ENCODE measurements at places on chromosomes 3 and 15. TPM values are rescaled to one million over a fixed set of nuclear protein-coding genes. Genes with fewer than 3 reads are reported as not detected.

DNA sequence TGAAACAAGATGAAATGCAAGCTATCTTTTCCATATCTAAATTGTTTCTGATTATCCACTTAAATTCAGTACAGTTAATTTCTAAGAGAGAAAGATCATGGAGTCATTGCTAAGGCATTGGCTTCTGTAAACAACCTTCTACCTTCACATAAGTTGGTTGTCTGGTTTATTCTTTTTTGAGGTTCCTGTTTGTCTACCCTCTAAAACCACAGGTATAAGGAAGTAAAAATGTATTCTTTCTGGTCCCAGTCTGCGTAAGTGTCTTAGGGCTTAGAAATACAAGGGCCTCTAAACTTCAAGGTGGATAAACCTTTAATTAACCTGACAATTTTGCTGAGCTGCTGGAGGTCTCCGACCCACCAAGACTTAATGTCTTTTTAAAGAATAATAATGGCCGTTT lies 3.6 kb upstream of the ATOSA start:
- H3K4me1 ChIP-seq: no peaks in the 10 kb centered on the region
- H3K36me3 ChIP-seq: no peaks in the 10 kb centered on the region
- DNase-seq: no peak
- H3K27ac ChIP-seq: no peak overlapping the region
- H3K4me3 ChIP-seq: no peak overlapping the region

DNA sequence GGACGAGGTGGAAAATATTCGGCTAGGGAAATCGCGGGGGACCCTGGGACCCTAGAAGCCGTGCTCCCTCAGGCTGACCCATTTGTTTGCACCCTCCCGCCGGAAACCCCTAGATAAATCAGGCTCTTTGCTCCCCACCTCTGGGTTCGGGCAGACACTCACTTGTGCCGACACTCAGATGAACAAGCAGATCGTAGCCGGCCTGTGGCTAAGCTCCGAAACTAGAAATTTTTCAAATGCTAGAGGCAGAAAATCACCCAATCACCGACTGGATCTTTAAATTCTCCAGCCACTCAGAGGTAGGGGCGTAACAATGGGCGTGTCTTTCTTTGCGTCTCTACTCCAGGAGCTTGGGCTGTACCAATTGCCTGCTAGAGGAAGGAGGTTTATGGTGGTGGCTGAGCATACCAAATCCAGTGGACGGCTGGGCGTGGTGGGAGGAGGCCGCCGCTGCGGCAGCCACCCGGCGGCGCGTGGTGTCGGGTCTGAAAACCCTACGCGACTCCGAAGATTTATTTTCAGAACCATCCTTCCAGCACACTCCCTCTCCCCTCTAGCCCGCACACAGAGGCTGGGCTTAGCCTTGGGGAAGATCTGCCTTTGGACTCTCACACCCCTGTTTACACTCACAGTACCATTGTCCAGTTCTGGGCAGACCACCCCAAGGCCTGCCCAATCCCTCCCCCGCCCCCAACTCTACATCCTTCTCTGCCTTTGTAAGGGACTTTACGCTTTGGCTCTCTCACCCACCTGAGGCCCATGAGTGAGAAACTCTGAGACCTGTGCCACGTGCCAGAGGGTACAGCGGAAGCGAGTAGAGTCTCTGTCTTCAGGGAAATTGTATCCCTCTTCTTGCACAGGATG lies at the start of gene PIF1:
Gene PIF1, minus strand, starts transcription at position 217 of the 864 bp plus-strand sequence. CDS start 1,312 bp downstream, outside the sequence.
- peak within 1 kb of the TSS; percentile 93 for H3K27ac ChIP-seq
- no peaks in the 10 kb centered on the region for H3K27me3 ChIP-seq
- H3K4me3 ChIP-seq: peak within 1 kb of the TSS; percentile 70
- DNase-seq: peak; percentile 98

GRCh38 chr15:96324192-96324895 lies 6.2 kb upstream of the NR2F2 start:
- no peaks in the 10 kb centered on the region for H3K36me3 ChIP-seq
- no peaks in the 10 kb centered on the region for H3K27me3 ChIP-seq
- H3K4me1 ChIP-seq: peaks cover 43% of the 10 kb centered on the region
- DNase-seq: no peak
- no peak overlapping the region for H3K4me3 ChIP-seq
- no peak overlapping the region for H3K27ac ChIP-seq

DNA sequence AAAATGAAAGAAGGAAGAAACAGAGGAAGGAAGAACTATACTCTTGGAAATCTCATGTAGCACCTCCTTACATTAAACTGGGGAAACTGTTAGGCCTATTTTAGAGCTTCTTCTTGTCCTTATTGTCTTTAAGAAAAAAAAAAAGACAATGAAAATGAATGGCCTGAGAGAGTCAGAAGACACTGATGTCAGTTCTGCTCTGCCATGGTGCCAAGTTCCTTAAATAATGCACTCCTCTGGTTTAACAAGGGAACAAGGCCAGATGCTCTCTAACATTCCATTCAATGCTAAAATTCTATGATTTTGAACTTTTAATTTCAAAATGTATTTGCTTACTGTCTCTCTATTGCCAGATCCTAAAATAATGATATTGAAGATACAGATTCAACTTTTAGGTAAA lies 4.4 kb upstream of the MBNL1 start:
- no peak overlapping the region for H3K27ac ChIP-seq
- DNase-seq: no peak
- H3K4me1 ChIP-seq: peaks cover 38% of the 10 kb centered on the region
- no peak overlapping the region for H3K4me3 ChIP-seq

GRCh38 chr3:54917174-54917573 lies 10.7 kb downstream of the LRTM1 start:
- no peaks in the 10 kb centered on the region for H3K4me1 ChIP-seq
- no peaks in the 10 kb centered on the region for H3K36me3 ChIP-seq
- H3K27me3 ChIP-seq: no peaks in the 10 kb centered on the region
- no peak overlapping the region for H3K4me3 ChIP-seq
- H3K27ac ChIP-seq: no peak overlapping the region

DNA sequence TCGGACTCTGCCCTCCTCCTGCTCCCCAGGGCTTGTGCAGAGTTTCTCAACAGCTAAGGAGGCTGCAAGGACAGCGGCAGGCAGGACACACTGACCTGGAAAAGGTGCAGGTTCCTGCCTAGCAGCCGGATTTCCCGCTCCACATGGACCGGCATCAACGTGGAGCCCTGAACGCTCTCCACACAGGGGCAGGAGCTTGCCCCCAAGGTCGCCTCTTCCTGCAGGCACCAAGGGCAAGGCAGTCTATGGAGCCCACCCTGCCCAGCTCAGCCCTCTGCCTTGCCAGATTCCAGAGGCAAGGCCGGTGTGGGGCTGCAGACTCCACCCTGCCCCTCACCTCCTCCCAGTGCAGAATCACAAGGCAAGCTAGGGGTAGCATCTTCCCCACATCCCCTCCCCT lies 10.7 kb downstream of the PLXNB1 start:
- no peak overlapping the region for H3K27ac ChIP-seq
- DNase-seq: no peak
- H3K36me3 ChIP-seq: peaks cover 99% of the 10 kb centered on the region
- no peaks in the 10 kb centered on the region for H3K27me3 ChIP-seq
- no peak overlapping the region for H3K4me3 ChIP-seq

GRCh38 chr3:112097378-112097777 lies 11.2 kb downstream of the C3orf52 start:
- peak; percentile 48 for DNase-seq
- H3K4me3 ChIP-seq: no peak overlapping the region
- no peaks in the 10 kb centered on the region for H3K36me3 ChIP-seq
- H3K27me3 ChIP-seq: no peaks in the 10 kb centered on the region
- no peak overlapping the region for H3K27ac ChIP-seq

DNA sequence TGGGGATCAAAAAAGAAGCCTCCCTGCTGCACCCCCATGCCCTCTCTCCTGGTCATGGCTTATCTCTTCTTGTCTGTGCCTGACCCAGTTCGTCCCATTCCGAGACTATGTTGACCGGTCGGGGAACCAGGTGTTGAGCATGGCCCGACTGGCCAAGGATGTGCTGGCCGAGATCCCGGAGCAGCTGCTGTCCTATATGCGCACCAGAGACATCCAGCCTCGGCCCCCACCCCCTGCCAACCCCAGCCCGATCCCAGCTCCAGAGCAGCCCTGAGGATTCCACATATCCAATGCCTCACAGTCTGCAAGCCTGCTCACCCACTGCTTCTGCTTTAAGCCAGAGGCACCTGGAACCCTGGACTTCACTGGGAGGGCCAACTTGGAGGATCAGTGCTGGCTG lies 2.1 kb upstream of the BRPF1 start:
- no peaks in the 10 kb centered on the region for H3K27me3 ChIP-seq
- H3K4me3 ChIP-seq: no peak overlapping the region
- peaks cover 14% of the 10 kb centered on the region for H3K36me3 ChIP-seq
- DNase-seq: no peak
- no peak overlapping the region for H3K27ac ChIP-seq

GRCh38 chr3:187925326-187925725 lies 180.1 kb upstream of the BCL6 start:
- no peak for DNase-seq
- no peak overlapping the region for H3K27ac ChIP-seq
- no peaks in the 10 kb centered on the region for H3K36me3 ChIP-seq
- H3K27me3 ChIP-seq: no peaks in the 10 kb centered on the region
- H3K4me3 ChIP-seq: no peak overlapping the region
- peaks cover 58% of the 10 kb centered on the region for H3K4me1 ChIP-seq

DNA sequence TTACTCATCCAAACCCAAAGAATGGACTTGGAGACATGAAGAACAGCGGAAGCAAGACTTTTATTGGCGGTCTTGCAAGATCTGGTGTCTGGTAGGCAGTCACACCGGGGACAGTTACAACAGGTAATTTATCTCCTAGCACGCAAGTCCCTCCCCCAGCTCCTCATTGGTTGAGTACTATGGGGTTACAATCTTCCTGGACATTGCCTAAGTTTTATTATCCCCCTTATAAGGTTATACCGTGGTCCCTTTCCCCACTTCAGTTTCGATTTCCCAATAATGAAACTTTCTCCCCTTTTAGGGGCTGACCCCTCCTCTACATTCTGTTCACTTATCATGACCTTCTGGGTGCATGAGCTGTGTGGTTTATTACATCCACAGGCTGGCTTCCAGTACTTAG lies 18.7 kb downstream of the ARL8B start:
- H3K27ac ChIP-seq: no peak overlapping the region
- H3K36me3 ChIP-seq: 0 out of 3 replicates have a peak, but pooled peaks cover 8% of the 10 kb centered on the region
- H3K4me3 ChIP-seq: no peak overlapping the region
- H3K4me1 ChIP-seq: peaks cover 39% of the 10 kb centered on the region
- H3K27me3 ChIP-seq: no peaks in the 10 kb centered on the region

GRCh38 chr3:126765187-126766069 lies 61.4 kb downstream of the CHCHD6 start:
- H3K4me3 ChIP-seq: no peak overlapping the region
- DNase-seq: no peak

- no peak overlapping the region for H3K4me3 ChIP-seq
- H3K36me3 ChIP-seq: no peaks in the 10 kb centered on the region
- peak overlapping the region; percentile 45 for H3K27ac ChIP-seq
- no peaks in the 10 kb centered on the region for H3K27me3 ChIP-seq
- peaks cover 40% of the 10 kb centered on the region for H3K4me1 ChIP-seq
These were observed 10.8 kb downstream of the SLC51A start for GRCh38 chr3:196227121-196227561.

DNA sequence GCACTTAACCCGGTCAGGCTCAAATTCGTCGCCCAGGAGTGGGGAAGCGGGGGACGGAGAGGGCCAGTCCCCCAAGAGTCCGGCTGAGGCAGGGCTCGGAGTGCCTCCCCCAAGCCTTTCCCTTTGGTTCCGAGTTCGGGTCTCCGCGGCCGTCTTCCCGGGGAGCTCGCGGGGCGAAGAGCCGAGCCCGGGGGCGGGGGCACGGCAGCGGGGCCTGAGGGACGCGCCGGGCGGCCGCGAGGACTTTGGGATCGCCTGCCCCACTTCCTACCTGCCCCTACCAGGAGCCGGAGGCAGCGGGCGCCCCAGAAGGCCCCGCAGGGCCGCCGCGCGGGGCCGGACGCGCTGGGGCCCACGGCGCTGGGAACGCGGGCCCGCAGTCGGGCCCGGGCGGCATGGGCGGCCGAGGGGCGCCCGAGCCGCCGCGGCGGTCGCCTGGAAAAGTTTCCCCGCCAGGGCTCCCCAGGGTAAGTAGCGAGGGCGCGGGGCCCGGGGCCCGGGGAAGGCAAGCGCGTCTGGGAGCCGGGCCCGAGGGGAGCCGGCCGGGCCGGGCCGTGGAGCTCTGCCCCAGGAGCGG lies 2.8 kb downstream of the FURIN start:
- no peak for DNase-seq
- peaks cover 42% of the 10 kb centered on the region for H3K27me3 ChIP-seq
- peaks cover 75% of the 10 kb centered on the region for H3K4me1 ChIP-seq
- peaks cover 9% of the 10 kb centered on the region for H3K36me3 ChIP-seq
- H3K4me3 ChIP-seq: peak overlapping the region; percentile 73

DNA sequence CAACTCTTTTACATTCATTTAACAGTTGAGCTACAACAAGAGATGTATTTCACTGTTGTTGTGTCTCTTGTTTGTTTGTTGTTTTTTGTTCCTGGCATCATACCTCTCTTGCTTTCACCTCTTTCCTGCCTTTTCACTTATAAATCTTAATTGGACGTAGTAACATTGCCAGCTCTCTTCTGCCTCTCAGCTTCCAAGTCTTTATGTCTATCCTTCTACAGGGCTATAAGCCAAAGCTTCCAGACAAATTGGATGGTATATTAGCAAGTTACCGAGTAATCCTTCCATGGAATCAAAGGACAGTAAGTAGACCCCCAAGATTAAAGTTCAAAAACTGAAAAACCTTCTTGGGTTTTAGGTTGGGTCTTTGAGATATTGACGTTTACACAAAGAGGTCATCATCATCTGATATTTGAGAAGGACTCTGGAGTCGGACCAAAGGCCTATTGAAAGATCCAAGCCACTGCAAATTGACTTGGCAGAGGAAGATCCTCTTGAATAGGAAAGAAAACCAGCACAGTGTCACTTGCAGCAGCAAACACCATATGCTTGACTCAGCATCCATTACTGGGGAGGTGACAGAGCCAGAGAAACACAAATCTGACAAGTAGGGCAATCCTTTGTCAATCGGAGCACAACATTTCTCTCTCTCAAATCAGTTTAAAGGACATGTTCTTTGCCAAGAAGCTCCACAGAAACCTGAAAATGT lies 648.5 kb upstream of the NR2F2 start:
- H3K4me1 ChIP-seq: no peaks in the 10 kb centered on the region
- DNase-seq: no peak
- H3K4me3 ChIP-seq: no peak overlapping the region
- H3K27me3 ChIP-seq: no peaks in the 10 kb centered on the region
- H3K36me3 ChIP-seq: no peaks in the 10 kb centered on the region
- H3K27ac ChIP-seq: no peak overlapping the region

DNA sequence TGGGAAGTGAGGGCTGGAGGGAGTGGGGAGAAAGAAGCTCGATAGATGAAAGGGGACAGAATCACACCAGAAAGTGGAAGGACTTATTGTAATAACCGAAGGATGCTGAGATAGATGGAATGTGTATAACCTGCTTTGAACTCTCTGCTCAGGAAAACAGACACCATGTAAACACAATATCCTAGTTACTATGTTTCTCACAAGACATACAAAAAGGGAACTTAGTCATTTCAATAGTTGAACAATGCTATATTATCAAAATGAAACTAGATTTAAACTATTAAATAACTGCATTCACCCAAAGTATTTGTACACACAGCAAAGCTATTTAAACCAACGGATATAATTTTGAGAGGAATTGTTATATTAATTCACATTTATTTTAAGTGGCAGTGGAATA lies 108.3 kb upstream of the GADL1 start:
- no peaks in the 10 kb centered on the region for H3K27me3 ChIP-seq
- H3K27ac ChIP-seq: no peak overlapping the region
- no peaks in the 10 kb centered on the region for H3K36me3 ChIP-seq
- DNase-seq: no peak
- no peak overlapping the region for H3K4me3 ChIP-seq
- H3K4me1 ChIP-seq: no peaks in the 10 kb centered on the region

Gene CHSY1
- total RNA-seq: 12.8 TPM

Gene GP5
- total RNA-seq: not detected

Gene ECE2
- not detected for total RNA-seq

Gene TEX55
- not detected for total RNA-seq

Gene CEP19
- 1.5 TPM for total RNA-seq

Gene GOLGA8S
- total RNA-seq: not detected

Data from HepG2 (cell line).